ENCODE measurements at places on chromosomes 7 and 10.

- DNase-seq: no peak
Observed at GRCh38 chr10:129448086-129448485, 19.0 kb upstream of the MGMT start.

GRCh38 chr10:112491144-112491543 lies 44.1 kb downstream of the VTI1A start:
- DNase-seq: no peak

- DNase-seq: no peak
Observed at GRCh38 chr10:132326925-132327324, 5.1 kb upstream of the LRRC27 start.

- no peak for DNase-seq
Observed at GRCh38 chr10:22681783-22682183, 32.6 kb downstream of the PIP4K2A start.

DNA sequence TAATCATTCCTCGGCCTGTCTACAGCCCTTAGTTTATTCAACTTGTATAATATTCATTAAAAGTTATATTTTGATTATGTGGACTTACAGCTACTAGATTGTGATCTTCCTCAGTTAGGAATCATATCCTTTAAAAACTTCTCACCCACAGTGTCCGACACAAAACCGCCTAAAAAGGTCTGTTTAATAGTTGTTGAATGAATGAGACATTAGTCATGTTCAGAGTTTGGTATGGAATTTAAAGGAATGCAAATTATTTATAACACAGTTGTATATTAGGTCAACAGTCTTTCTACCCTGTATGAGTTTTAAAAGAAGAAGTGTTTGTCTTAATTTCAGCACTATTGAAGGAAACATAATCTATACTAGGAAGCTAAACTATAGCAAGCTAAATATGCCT lies 390.0 kb downstream of the ARL4A start:
- DNase-seq: no peak

- DNase-seq: no peak
Observed at GRCh38 chr10:94358480-94358879, 4.3 kb downstream of the NOC3L start.

DNA sequence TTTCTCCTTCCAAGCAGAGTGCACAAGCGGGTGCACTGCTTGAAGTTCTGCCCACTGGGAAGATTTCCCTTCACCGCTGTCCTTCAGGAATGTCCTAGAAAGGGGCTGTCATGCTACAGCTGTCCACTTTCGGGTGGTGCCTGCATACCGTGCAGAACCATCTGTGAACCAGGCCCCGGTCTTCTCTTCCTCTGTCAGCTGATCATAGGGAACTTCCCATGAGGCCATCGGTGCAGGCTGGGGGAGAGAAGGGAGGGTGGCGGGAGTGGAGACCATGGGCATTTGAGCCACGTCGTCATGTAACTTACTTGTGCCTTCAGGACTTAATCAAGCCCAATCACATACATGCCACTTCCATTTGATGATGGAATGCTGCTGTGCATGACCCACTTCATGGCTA lies 111.6 kb downstream of the NKX6-2 start:
- peak; percentile 26 for DNase-seq

GRCh38 chr7:11706666-11707605 lies 125.1 kb downstream of the THSD7A start:
- DNase-seq: no peak

DNA sequence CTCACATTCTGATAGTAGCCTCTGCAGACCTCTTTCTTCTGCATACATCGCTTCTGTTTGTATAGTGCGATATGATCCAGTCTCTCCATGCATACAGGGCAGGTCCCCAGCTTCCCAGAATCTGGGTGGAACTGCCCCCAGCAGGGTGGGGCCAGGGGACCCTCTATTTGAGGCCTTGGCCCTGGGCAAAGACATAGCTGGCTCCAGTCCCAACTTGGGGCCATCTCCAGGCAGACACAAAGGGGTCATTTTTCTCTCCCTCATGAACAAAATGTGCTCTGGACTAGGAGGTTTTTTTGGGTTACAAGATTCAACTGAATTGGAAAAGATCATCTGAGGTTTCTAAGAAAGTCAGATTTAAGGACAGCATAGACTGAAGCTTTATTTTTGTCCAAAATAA lies 21.1 kb upstream of the HSPA12A start:
- no peak for DNase-seq

GRCh38 chr7:6430271-6430940 lies 17.3 kb downstream of the DAGLB start:
- DNase-seq: no peak

- DNase-seq: no peak
Observed at GRCh38 chr10:62390497-62391176, 16.5 kb downstream of the ZNF365 start.

GRCh38 chr10:119737823-119738222 lies 12.0 kb downstream of the INPP5F start:
- no peak for DNase-seq

DNA sequence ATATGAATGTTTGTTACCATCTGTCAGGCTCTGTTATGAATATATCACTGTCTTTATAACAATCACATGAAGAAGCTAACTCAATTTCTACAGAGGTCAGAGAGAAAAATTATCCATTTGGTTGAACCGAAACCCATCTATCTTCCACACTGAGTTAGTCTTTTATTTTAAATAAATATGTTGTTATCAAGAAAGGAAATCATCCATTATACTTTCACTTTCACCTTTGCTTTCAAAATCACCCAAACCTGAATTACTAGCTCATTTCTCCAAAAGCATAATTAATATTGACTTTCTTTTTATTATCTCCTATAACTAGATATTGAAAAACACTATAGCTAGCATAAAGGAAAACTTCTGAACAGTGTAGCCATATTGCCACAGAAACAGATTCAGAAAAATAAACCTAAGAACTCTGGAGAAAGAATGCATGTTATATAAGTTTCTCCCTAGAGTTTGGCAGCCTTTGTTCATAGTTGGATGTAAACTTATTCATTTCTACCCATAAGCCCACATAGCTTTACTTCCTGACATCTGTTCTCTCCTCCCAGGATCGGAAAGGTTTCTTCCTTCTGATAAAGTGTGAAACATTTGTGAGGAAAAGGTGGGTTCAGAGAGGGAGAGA lies 66.0 kb downstream of the NPSR1 start:
- DNase-seq: no peak

- DNase-seq: no peak
Observed at GRCh38 chr7:79376299-79377025, 77.0 kb downstream of the MAGI2 start.

- no peak for DNase-seq
Observed at GRCh38 chr7:31478018-31478417, 35.9 kb upstream of the ITPRID1 start.

- no peak for DNase-seq
Observed at GRCh38 chr7:141585592-141586510, 34.6 kb downstream of the AGK start.

GRCh38 chr10:121899727-121900126 lies 28.1 kb downstream of the ATE1 start:
- DNase-seq: no peak

DNA sequence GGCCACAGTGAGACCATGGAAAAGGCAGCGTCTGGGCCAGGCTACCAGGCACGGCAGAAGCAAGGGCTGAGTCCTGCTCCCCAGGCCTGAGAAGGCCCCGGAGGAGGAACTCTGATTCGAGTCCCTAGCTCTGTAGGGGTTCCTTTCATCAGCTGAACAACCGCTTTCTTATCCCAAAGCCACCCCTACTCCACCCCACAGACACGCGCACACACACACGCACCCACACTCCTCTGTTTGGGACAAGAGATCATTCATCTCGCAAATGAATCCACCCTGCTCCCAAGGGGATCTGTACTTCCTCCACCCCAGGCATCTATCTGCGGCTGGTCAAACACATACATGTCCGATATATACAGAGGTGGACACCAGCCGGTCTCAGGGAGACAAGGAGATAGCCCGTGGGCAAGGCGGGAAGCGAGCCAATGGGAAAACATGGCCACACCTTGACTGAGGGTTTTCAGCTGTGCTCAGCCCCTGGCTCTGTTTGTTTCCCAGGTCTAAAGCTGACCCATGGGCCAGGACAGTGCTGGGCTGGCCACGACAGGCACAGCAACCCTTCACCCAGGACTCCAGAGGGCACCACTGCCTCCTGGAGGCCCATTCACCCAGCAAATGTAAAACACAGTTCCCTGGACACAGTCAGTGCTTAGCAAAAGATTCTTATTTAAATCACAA lies 7.3 kb downstream of the ZCCHC24 start:
- DNase-seq: peak; percentile 67

DNA sequence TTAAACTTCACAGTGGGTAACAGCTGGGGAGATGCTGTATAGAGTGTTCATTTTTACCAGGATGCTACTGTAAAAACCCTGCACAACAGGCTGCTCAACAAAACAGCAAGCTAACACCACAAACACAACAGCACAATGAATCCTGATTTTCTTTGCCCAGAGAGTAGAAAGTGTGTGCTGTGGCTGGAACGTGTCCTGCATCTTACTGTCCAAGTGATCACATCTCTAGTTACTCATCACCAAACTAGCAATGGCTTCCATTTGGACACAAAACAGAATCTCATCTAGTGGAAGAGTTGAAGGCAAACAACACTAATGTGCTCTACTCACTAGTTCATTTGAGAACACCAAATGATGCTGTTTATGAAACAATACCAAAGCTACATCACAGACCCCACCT lies 121.2 kb downstream of the SLC25A13 start:
- no peak for DNase-seq

- no peak for DNase-seq
Observed at GRCh38 chr7:41956705-41957104, 253.8 kb upstream of the INHBA start.

GRCh38 chr10:94011296-94011695 lies 17.6 kb downstream of the PLCE1 start:
- DNase-seq: no peak

- no peak for DNase-seq
Observed at GRCh38 chr7:92729172-92729571, 107.2 kb downstream of the CDK6 start.

- no peak for DNase-seq
Observed at GRCh38 chr7:139902436-139903102, 73.5 kb downstream of the TBXAS1 start.

DNA sequence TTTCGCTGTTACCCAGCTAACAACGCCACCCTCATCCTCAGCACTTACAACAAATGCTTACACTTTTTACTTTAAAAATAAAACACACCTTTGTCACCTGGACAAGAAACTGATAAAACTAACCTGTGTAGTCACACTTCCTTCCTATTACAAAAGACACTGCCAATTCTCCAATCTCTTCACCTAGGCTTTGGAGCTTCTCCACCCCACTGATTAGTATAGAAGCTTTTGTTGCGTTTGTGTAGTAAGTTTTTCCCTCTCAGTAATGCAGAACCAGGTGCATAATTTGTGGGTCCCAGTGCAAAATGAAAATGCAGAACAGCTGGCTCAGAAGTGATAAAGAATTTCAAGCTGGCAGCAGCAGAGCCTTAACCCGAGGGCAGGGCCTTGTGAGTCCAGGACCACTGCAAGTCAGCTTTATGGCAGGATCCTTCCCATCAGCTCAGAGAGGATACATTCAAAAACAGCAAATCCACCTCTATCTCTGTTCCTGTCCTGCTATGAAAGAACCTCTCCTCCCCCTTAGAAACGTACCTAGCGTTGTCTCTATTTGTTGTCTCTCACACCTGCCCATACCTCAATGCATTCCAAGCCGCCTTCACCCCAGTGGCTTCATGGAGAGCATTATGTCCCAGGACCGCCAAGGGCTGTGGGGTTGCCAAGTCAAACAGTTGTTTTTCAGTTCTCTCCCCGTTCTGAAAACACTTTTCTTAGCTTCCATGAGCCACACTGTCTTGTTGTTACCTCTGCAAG lies 40.3 kb upstream of the EGFR start:
- DNase-seq: no peak

DNA sequence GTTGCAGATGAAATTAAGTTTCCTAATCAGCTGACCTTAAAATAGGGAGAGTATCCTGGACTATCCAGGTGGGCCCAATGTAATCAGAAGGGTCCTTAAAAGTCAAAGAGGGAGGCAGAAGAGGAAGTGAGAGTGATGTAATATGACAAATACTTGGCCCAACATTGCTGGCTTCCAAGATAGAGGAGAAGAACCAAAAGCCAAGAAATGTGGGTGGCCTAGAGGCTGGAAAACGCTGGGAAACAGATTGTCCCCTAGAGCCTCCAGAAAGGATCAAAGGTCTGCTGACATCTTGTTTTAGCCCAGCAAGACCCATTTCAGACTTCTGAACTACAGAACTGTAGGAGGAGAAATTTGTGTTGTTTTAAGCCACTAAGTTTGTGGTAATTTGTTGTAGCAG lies 79.7 kb upstream of the NOBOX start:
- DNase-seq: no peak

- DNase-seq: peak; percentile 1
Observed at GRCh38 chr7:157537056-157537455, 200.3 kb downstream of the DNAJB6 start.

DNA sequence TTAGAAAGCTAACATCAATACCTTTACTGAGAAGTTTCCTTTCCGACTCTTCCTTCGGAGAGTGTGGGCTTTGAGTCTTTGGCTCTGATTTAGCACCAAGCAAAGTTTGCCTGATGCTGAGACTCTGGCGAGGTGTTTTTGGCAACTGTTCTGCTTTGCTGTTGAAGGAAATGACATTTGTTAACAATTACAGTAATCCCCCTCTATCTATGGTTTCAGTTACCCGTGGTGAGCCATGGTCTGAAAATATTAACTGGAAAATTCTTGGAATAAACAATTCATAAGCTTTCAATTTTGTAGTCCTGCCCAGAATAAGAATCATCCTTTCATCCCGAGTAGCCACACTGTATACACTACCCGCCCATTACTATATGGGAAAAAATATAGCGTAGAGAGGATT lies 126.3 kb downstream of the ARHGAP21 start:
- no peak for DNase-seq
